ENCODE measurements at places on chromosomes 7 and 10.

DNA sequence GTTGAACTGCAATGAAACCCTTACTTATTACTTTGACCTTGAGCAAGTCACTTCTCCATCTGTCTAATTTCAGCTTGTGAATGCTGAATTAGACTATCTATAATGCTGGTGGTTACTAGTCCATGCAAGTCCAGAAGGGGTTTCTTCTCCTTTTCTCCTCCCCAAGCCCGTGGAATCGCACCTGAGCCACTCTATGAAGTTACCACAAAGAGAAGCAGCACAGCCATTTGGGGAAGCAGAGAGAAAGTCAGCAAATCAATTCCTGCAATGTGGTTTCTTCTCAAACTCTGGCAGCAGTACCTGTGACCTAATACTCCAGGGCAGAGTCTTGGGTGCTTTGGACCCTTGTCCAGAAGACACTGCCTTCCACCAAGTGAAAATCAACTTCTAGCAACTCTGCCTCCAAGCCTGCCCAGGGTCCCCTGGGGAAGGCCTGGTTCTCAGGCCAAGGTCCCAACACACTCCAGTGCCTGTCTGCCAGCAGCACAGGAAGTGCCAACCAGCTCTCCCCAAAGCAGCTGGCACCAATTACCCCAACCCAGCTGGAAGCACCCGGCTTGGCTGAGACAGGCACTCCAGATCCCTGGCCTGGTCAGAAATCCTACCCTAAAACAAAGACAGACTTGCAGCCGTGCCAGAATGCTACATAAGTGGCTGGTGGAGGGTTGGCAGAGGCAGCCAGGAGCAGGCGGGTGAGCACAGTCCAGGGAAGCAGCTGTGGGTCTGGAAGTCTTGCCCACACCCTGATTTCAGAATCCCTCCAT lies 200.3 kb downstream of the LSM5 start:
- DNase-seq, result no peak

- DNase-seq, result no peak
Observed at GRCh38 chr10:88121361-88121760, 257.9 kb downstream of the PTEN start.

GRCh38 chr10:68501691-68502090 lies 25.6 kb downstream of the SLC25A16 start:
- no peak for DNase-seq

- DNase-seq, result no peak
Observed at GRCh38 chr10:3682745-3683144, 102.3 kb downstream of the KLF6 start.

GRCh38 chr7:53315981-53316380 lies 280.5 kb downstream of the POM121L12 start:
- no peak for DNase-seq

DNA sequence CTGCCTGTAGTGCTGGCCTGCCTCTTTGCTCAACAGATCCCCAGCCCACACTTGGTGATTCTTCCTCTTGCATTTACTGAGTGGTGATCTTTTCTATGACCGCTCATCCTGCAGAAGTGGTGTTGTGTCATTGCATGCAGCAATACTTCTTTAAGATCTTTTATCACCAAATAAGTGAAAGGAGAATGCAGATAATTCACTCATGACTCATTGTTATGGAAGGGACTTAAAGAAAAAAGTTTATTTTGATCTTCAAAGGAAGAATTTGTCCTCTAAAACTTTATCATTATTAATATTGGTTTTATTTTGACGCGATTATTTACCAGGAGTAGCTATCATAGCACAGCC lies 489.1 kb upstream of the CELF2 start:
- no peak for DNase-seq

DNA sequence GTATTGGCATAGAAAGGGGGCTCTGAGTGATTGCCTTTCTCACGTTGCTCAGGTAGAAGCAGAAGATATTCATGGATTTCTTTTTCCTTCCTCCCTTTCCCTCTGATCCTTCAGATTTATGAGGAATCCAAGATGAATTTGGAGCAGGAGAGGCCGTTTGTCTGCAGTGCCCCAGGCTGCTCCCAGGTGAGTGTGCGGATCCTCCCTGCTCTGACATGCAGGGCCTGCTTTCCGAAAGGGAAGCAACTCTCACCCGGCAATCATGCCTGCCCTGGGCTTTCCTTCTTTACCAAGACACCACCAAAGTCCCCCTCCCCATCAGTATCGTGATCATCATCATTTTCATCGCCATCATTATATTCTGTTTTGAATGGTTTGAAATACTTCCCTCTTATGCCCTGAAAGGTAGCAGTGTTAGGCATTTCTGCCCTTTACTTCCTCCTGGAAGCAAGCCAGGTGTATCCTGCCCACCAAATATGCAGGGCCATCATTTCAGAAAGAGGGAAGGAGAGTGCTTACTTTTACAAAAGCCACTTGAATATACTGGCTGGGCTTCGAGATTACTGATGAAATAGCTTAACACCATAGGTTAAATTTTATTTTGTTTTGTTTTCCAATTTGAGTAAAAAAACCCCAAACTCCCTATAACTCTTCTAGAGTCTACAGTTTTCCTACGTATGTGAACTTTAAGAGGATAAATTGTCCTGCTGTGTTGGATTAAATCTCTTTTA lies 75.9 kb downstream of the CREB5 start:
- no peak for DNase-seq

DNA sequence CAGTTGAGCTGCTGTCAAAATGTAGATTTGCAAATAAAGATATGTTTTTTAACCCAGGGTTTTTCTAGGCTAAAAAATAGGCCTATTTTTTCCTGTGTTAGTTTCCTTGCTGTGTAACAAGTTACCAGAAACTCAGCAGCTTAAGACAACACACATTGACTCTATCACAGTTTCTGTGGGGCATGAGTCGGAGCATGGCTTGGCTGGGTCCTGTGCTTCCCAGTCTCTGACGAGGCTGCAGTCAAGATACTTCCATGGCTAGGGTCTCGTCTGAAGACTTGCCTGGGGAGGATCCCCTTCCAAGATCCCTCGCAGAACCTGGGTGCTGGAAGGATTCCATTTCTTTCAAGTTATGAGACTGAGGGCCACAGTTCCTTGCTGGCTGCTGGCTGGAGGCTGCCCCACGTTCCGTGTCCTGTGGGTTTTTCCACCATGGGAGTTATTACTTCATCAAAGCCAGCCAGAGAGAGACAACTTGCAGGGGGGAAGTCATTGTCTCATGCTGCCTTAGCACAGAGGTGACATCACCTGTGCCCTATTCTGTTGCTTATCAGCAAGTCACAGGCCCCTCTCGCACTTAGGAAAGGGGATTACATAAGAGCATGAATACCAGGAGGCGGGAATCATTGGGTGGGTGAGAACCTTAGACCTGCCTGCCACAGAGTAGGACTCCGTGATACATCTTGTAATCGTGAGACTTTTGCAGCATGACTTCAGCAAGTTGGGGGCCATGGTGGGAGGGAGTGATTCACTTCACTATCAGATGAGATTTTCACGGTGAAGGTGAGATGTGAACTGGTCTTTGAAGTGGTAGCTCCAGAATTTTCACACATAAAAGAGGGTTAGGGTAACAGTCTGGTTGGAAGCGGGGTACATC lies 77.9 kb downstream of the CCNY start:
- no peak for DNase-seq

DNA sequence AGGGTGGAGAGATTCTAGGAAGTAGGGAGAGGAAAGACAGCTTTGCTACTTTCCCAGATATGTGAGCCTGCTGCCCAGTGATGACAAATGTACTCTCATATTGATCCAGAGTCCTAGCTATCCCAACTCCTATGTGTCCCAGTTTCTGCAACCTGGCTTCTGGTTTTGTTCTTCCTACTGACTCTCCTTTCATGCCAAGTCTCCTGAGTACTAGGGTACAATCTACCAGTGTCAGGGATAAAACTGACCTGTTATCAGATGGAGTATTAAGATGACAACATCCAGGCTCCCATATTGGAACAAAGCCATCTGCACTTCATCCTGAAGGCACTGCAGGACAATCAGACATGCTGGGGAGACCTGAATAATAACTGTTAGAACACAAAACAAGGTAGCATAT lies 233.7 kb upstream of the PHYHIPL start:
- DNase-seq, result no peak

- no peak for DNase-seq
Observed at GRCh38 chr10:6195376-6195775, 7.4 kb upstream of the PFKFB3 start.

- DNase-seq, result no peak
Observed at GRCh38 chr7:132561763-132562162, 14.5 kb downstream of the PLXNA4 start.

GRCh38 chr10:88104223-88104622 lies 240.8 kb downstream of the PTEN start:
- DNase-seq, result no peak

- DNase-seq, result no peak
Observed at GRCh38 chr7:150850273-150850672, 2.0 kb upstream of the AOC1 start.

DNA sequence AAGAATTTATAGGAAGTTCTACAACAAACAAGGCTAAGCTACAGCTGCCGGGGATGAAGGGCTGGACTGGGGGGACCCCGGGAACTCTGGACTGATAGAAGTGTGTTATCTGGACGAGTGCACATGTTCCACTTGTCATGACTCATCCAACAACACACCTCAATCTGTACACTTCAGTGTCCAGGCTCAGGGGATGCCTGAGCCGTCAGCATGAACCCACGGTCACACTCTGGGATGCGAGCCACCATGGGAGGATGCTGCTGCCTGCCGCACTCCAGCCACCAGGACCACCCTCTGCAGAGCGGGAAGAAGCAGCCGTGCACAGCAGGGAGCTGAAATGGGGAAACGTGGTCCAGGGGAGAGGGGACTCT lies 67.5 kb downstream of the MAD1L1 start:
- DNase-seq, result no peak

GRCh38 chr7:92595281-92595680 lies 5.1 kb upstream of the FAM133B start:
- no peak for DNase-seq

DNA sequence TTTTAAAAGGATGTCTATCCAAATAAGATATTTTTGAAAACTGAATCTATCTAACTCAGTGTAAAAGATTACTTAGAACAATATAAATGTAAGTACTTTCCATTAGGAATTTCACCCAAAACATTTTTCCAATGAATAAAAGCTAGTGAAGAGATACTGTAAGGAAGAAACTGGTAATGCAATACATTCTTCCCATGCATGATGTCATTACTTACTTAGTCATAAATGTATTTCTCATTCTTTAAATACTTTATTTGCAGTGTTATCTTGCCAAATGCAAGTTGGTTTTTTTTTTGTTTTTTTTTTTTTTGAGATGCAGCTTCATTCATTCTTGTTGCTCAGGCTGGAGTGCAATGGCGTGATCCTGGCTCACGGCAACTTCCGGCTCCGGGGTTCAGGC lies 265.6 kb downstream of the PHF14 start:
- no peak for DNase-seq

DNA sequence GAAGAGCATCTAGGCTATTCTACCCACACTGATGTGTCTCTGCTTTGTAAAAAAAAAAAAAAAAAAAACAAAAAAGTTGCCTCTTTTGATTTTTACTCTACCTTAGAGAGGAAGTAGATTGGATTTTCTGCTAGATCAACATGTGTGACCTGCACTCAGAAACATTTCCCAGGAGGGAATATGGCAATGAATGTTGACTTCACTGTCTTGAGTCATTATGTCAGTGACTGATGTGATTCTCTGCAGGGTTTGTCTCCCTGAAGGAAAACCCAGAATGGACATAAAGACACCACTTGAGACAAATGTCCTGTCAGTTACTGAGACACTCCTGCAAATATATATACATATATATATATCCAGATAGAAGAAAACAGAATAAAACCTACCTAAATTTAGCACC lies 370.3 kb downstream of the BMPER start:
- no peak for DNase-seq

DNA sequence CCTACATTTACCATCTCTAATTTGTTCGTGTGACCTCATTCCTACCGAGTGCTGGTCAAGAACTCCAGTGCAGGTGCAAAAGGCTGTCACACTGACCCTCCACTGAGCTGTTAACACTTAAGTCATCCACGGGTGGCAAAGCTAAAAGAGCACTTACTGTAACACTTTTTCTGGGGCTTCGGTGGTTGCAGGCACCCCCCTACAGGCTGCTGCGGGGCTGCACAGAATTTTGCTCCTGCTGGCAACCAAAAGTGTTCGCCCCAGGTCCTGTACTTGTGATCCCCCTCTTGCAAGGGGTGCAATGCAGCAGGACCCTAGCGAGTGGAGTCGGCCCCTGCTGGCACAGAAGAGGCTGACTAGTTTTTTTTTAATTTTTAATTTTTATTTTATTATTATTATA lies 298.9 kb upstream of the CNTNAP2 start:
- DNase-seq, result no peak

- DNase-seq, result no peak
Observed at GRCh38 chr7:105600720-105601550, 19.6 kb upstream of the EFCAB10 start.

DNA sequence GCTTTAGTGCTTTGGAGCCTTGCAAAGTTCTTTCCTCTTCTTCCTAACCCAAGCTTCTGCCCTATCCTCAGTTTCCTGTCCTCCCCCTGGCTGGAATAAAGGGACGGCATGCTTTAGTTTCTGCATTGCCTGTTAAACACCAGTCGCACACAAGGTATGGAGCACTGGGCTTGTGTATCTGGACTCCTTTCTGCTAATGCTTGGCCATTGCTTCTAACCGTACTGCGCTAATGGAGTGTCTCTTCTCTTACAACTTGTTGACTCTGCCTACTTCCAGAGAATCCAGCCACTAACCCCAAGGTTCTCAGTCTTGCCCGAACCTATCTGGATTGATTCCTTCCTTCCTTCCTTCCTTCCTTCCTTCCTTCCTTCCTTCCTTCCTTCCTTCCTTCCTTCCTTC lies 120.6 kb downstream of the REEP3 start:
- no peak for DNase-seq

DNA sequence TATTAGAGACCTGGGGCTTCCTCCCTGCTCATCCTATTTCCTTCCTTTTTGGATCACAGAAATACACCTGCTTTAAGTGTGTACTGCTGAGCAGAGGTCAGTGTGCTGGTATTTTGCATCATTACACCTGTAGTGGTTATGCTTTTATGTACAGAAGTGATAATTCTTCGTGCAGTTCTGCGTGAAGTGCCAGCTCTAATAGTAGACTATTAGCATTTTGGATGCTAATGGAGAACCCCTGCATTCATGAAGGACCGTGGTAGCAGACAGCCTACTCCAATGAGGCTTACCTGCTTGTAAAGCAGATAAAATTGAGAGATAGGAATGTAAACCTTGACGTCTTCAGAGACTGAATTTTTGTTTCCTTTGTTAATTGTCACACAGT lies 114.3 kb downstream of the CDK14 start:
- no peak for DNase-seq

GRCh38 chr10:34327184-34327583 lies 487.9 kb downstream of the PARD3 start:
- DNase-seq, result no peak

Data from RWPE2 (cell line).